ENCODE measurements at places on chromosomes 13 and 19. TPM values are rescaled to one million over a fixed set of nuclear protein-coding genes. Genes with fewer than 3 reads are reported as not detected.

GRCh38 chr13:84191139-84191538 is 308.9 kb upstream of the SLITRK1 start:
- DNase-seq: no peak
- no peak overlapping the region for H3K27ac ChIP-seq
- no peak overlapping the region for H3K4me3 ChIP-seq
- H3K36me3 ChIP-seq: no peaks in the 10 kb centered on the region

- no peaks in the 10 kb centered on the region for H3K27me3 ChIP-seq
- no peak overlapping the region for H3K27ac ChIP-seq
- DNase-seq: no peak
- peaks cover 5% of the 10 kb centered on the region for H3K4me1 ChIP-seq
Observed at GRCh38 chr19:3413796-3414327, 47.5 kb downstream of the NFIC start.

- H3K4me3 ChIP-seq: no peak overlapping the region
- H3K27ac ChIP-seq: no peak overlapping the region
- DNase-seq: no peak
- H3K4me1 ChIP-seq: no peaks in the 10 kb centered on the region
- peaks cover 27% of the 10 kb centered on the region for H3K27me3 ChIP-seq
Observed at GRCh38 chr19:39252458-39252857, 3.8 kb upstream of the IFNL4 start.

GRCh38 chr13:91572944-91573598 is 174.7 kb downstream of the GPC5 start:
- no peaks in the 10 kb centered on the region for H3K27me3 ChIP-seq
- DNase-seq: peak; percentile 64
- no peaks in the 10 kb centered on the region for H3K4me1 ChIP-seq
- H3K36me3 ChIP-seq: no peaks in the 10 kb centered on the region

LDLR gene
- 204 TPM for total RNA-seq

ALG11 gene
- 18.7 TPM for total RNA-seq

C19orf53 gene
- 58.8 TPM for total RNA-seq

SYNGR4 gene
- total RNA-seq: not detected

ZNF439 gene
- total RNA-seq: 9.4 TPM

ICAM5 gene
- total RNA-seq: 2.5 TPM

All from fibroblast of lung (primary cell).